ENCODE measurements at places on chromosomes 1 and 21. TPM values are rescaled to one million over a fixed set of nuclear protein-coding genes. Genes with fewer than 3 reads are reported as not detected.

Gene FCRL5
- total RNA-seq: 1.0 TPM

- no peak overlapping the region for H3K4me3 ChIP-seq
- DNase-seq: no peak
- H3K27me3 ChIP-seq: no peaks in the 10 kb centered on the region
- no peak overlapping the region for H3K27ac ChIP-seq
- no peaks in the 10 kb centered on the region for H3K36me3 ChIP-seq
These were observed 107.3 kb upstream of the RUNX3 start for GRCh38 chr1:25037174-25038074.

Gene LDLRAD1
- not detected for total RNA-seq

- H3K27ac ChIP-seq: no peak overlapping the region
- no peaks in the 10 kb centered on the region for H3K27me3 ChIP-seq
- H3K36me3 ChIP-seq: no peaks in the 10 kb centered on the region
- no peak overlapping the region for H3K4me3 ChIP-seq
- no peak for DNase-seq
- no peaks in the 10 kb centered on the region for H3K4me1 ChIP-seq
These were observed 487.6 kb upstream of the CAMK1G start for GRCh38 chr1:209095627-209096595.

GRCh38 chr1:94399453-94399852 lies 18.7 kb upstream of the ABCD3 start:
- no peak for DNase-seq
- H3K4me1 ChIP-seq: no peaks in the 10 kb centered on the region
- no peaks in the 10 kb centered on the region for H3K27me3 ChIP-seq
- no peak overlapping the region for H3K4me3 ChIP-seq
- no peak overlapping the region for H3K27ac ChIP-seq

DNA sequence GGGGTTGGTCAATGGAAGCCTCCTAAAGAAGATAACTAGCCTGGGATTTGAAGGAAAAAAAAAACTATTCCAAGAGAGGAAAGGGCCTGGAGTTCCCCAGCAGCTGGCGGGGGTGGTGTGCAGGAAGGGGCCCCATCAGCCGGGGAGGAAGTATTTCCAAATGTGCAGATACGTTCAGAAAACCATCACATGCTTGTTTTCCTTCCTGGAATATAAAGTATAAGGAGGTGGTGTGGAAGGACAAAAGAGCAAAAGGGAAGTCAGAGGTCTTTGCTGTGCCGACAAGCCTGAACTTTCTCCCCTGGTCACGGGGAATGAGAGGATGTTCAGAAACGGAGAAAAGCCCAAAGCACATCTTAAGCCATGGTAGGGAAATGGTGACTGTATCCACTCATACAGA lies 72.0 kb upstream of the BACE2 start:
- no peaks in the 10 kb centered on the region for H3K36me3 ChIP-seq
- no peak overlapping the region for H3K27ac ChIP-seq
- H3K27me3 ChIP-seq: no peaks in the 10 kb centered on the region
- H3K4me1 ChIP-seq: no peaks in the 10 kb centered on the region

Gene RUNX3
- 0.82 TPM for total RNA-seq

DNA sequence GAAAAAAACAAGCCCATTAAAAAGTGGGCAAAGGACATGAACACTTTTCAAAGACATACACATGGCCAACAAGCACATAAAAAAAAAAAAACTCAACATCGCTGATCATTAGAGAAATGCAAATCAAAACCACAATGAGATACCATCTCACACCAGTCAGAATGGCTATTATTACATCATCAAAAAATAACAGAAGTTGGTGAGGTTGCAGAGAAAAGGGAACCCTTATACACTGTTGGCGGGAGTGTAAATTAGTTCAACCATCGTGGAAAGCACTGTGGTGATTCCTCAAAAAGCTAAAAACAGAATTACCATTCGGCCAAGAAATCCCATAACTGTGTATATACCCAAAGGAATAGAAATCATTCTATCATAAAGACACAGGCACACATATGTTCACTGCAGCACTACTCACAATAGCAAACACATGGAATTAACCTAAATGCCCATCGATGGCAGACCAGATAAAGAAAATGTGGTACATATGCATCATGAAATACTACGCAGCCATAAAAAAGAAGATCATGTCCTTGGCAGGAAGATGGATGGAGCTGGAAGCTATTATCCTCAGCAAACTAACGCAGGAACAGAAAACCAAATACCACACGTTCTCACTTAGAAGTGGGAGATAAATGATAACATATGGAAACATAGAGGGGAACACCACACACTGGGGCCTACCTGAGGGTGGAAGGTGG lies 70.1 kb downstream of the INTS7 start:
- H3K4me3 ChIP-seq: no peak overlapping the region
- H3K27ac ChIP-seq: no peak overlapping the region
- H3K4me1 ChIP-seq: no peaks in the 10 kb centered on the region
- peaks cover 8% of the 10 kb centered on the region for H3K36me3 ChIP-seq

DNA sequence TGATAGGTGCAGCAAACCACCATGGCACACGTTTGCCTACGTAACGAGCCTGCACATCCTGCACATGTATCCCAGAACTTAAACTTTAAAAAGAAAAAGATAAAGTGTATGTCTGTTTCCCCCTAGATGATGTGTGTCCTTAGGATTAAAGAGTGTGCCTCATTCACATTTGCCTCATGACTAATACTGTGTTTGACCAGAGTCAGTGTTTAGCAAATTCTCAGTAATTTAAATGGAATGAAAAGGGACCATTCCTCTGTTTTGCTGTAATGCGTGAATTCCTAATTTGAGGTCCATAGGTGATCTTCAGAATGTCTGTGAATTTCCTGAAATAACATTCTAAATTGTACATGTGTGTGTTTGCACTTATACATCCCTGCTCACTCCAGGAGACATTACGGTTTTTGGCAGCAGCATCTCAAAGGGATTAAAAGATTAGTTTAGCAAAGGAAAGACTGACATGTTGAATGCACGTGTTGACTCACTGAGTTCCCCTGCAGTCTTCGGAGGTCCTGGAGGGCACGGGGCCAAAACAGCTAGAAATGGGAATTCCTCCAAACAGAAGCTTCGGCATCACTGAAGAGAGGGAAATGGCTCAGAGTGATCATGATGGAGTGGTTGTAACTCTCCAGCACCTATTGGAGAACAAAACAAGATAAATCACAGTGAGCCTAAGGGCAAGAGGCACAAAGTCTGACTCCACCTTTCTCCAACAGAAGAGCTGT lies 19.1 kb upstream of the SLC35F3 start:
- H3K36me3 ChIP-seq: no peaks in the 10 kb centered on the region
- H3K27ac ChIP-seq: no peak overlapping the region
- no peak overlapping the region for H3K4me3 ChIP-seq

DNA sequence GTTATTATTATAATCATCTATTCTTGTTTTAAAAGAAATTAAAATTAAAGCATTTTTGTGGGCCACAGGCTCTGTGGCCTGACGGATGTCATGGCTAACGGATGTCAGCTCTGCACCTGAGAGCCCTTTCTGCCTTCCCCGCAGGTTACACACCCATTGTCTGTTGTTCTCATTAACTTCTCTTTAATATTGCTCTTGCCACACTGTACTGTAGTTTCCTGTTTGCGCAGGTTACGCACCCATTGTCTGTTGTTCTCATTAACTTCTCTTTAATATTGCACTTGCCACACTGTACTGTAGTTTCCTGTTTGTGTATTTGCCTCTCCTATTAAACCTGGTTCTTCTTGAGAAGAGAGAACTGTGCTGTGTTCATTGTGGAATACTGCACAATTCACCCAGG lies 294.4 kb upstream of the PLXNA2 start:
- no peaks in the 10 kb centered on the region for H3K27me3 ChIP-seq
- no peak overlapping the region for H3K27ac ChIP-seq
- no peak overlapping the region for H3K4me3 ChIP-seq
- no peaks in the 10 kb centered on the region for H3K4me1 ChIP-seq
- H3K36me3 ChIP-seq: no peaks in the 10 kb centered on the region

DNA sequence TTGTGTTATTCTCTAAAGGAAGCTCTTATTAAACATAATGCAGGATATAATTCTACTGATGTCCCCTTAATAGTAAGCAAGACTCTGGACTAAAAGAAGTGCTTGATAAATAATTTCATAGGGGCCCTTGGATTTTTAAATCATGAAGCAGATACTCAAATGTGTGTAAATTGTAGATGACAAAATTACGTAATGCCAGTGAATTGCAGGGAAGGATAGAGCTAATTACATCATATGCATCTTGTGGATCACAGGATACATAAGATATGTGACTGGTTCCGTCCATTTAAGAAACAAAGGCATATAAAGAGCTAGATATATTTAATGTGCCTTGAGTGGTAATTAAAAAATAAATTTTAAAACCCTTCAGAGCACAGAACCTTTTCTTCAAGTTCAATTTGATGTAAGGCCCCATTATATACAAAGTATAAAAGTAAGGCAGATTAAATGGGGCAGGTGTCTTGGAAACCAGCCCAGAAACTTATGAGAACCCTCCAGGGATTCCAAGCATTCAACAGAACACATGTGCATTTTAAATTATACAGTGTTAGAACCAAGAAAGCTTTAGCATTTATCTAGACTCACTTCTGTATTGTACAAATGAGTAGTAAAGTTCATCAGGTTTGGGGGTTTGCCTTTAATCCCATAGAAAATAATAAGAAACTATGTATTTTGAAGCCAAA lies 190.4 kb downstream of the NCAM2 start:
- no peak overlapping the region for H3K27ac ChIP-seq
- H3K4me1 ChIP-seq: no peaks in the 10 kb centered on the region
- H3K4me3 ChIP-seq: no peak overlapping the region
- H3K36me3 ChIP-seq: no peaks in the 10 kb centered on the region
- DNase-seq: no peak
- H3K27me3 ChIP-seq: no peaks in the 10 kb centered on the region

- DNase-seq: no peak
- H3K4me1 ChIP-seq: peaks cover 8% of the 10 kb centered on the region
- peaks cover 1% of the 10 kb centered on the region for H3K27me3 ChIP-seq
- no peak overlapping the region for H3K4me3 ChIP-seq
- H3K36me3 ChIP-seq: no peaks in the 10 kb centered on the region
These were observed 10.1 kb upstream of the ST6GALNAC5 start for GRCh38 chr1:76857138-76857537.

- DNase-seq: no peak
- no peaks in the 10 kb centered on the region for H3K4me1 ChIP-seq
- H3K27ac ChIP-seq: no peak overlapping the region
- peaks cover 7% of the 10 kb centered on the region for H3K36me3 ChIP-seq
- H3K27me3 ChIP-seq: no peaks in the 10 kb centered on the region
These were observed 49.4 kb downstream of the KIF21B start for GRCh38 chr1:200973937-200974657.

GRCh38 chr1:25562101-25562927 lies 18.9 kb downstream of the LDLRAP1 start:
- H3K27me3 ChIP-seq: no peaks in the 10 kb centered on the region
- no peaks in the 10 kb centered on the region for H3K36me3 ChIP-seq
- no peak overlapping the region for H3K4me3 ChIP-seq

DNA sequence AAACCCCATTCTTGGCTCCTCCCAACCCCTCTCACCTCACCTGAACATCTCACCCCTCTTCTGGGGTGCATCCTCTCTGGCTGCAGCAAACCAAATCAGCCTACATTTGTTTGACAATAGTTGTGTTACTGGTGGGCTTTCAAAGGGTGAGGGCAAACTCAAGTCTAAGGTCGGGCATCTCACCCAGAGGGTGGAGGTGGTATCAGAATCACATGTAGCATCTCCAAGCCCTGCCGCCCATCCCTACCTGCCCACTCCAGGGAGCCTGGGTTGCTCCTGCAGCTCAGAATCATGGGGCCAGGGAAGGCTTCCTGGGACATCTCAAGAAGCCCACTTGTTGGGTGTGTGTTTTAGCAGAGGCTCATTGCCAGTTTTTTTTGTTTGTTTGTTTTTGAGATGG lies 35.8 kb downstream of the PGBD5 start:
- DNase-seq: no peak
- no peak overlapping the region for H3K27ac ChIP-seq
- no peak overlapping the region for H3K4me3 ChIP-seq

GRCh38 chr1:182122256-182122912 lies 60.9 kb upstream of the ZNF648 start:
- no peaks in the 10 kb centered on the region for H3K36me3 ChIP-seq
- H3K27me3 ChIP-seq: no peaks in the 10 kb centered on the region
- DNase-seq: no peak
- no peaks in the 10 kb centered on the region for H3K4me1 ChIP-seq

Gene SLC37A1
- total RNA-seq: 23.7 TPM

- H3K4me3 ChIP-seq: no peak overlapping the region
- no peak for DNase-seq
- no peak overlapping the region for H3K27ac ChIP-seq
- peaks cover 10% of the 10 kb centered on the region for H3K4me1 ChIP-seq
- no peaks in the 10 kb centered on the region for H3K27me3 ChIP-seq
These were observed 77.4 kb upstream of the TMPRSS2 start for GRCh38 chr21:41585199-41585994.

GRCh38 chr21:37475186-37475868 lies 108.8 kb downstream of the DYRK1A start:
- peaks cover 4% of the 10 kb centered on the region for H3K4me1 ChIP-seq
- no peak overlapping the region for H3K4me3 ChIP-seq
- no peaks in the 10 kb centered on the region for H3K27me3 ChIP-seq
- H3K36me3 ChIP-seq: peaks cover 8% of the 10 kb centered on the region
- DNase-seq: no peak

DNA sequence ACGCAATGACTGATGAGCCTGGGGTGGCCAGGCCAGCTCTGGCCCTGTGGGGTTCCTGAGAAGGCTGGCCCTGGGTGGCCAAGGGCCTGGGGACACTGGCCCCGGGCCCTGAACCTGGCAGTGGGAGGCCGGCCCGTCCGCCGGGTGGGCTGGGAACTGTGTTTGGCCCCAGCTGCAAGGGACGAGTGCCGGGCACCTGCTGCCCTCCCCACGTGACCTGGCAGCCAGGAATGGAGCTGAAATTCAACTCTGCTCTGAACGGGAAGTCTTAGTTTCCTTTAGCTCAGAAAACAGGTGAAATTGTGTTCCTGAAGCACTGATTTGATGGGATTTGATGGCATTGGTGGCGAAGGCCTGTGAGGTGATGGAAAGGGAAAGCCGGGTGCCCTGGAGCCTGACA lies 8.2 kb upstream of the TTLL10 start:
- no peak overlapping the region for H3K27ac ChIP-seq
- H3K36me3 ChIP-seq: no peaks in the 10 kb centered on the region
- H3K4me3 ChIP-seq: no peak overlapping the region
- DNase-seq: no peak
- H3K27me3 ChIP-seq: no peaks in the 10 kb centered on the region

DNA sequence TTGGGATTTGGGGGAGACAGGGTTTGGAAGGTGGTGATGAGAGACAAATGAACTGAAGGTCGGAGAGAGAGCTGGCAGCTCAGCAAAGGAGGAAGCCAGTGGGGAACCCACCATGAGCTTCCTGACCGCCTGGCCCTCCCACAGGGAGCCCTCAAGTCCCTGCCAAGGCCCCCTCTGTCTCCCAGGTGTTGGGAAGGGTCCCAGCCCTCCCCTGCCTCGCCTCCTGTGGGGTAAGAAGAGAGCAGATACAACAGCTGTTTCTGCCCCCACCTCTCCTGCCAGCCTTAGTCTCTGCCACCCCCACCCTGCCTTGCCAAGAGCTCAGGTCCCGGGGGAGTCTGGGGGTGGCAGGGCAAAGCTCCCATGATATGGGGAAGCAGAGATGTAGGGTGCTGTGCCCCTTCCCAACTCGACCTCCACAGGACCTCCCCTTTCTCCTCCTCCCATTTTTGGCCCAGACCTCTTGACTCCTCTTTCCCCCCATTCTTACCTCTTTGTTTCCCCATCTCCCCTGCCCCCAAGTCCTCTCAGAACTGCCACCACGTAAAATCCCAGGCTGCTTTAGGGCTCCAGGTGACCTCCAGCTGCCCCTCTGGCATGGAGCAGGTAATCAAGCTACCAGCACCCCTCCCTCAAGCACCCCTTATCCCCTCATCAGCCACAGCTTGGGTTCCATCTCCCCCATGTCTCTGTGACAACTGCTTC lies 556 bp downstream of the S100A1 start:
- DNase-seq: no peak
- H3K4me3 ChIP-seq: no peak overlapping the region
- peaks cover 16% of the 10 kb centered on the region for H3K4me1 ChIP-seq
- no peak overlapping the region for H3K27ac ChIP-seq
- no peaks in the 10 kb centered on the region for H3K27me3 ChIP-seq

Gene VWA5B1
- 2.3 TPM for total RNA-seq

Measured in H1 (cell line).